ENCODE measurements at places on chromosomes 11 and 22.
A peak's percentile ranks its signal among the peaks of the same experiment; 100 is the strongest.

DNA sequence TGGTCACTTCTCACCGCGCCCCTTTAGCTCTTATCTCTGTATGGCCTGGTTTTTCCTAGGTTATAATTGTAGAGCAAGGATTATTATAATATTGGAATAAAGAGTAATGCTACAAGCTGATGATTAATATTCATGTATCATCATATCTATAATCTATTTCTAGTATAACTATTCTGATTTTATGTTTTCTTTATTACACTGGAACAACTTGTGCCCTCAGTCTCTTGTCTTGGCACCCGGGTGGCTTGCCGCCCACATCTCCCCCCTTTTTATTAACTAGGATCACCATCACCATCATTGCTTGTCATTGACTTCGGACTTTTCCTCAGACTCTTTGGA, 11.0 kb downstream of the OR52K1 start:
- DNase-seq = no peak

DNA sequence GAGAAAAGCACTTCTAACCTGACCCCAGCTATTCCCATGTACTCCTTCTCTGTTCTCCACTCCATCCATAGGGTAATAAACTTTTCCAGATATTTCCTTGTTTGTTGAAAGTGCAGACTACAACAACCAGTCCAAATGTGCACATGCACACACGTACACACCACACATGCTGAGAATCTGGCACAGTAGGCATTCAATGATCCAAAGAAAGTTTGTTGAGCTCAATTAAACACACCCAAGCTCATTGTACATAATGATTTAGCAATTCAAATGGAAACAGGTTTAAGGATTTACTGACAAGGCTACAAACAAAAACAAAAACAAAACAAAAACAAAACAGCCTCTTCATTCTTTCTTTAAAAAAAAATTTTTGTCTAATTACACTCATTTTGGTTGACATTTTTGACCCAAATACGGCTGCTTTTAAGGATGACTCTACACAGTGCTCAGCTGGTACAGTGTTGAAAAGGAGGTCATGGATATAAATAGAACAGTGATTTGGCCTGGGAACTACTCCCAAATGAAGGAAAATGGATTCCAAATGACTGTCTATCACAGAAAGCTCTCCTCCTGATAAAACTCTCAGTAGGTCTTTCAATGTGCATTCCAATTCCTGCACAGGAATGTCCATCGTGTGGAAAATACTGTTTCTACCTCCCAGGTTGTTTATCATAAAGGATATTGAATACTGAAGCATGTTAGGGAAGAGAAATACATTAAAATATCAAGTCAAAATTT, 232.2 kb downstream of the GUCY1A2 start:
- DNase-seq = no peak

DNA sequence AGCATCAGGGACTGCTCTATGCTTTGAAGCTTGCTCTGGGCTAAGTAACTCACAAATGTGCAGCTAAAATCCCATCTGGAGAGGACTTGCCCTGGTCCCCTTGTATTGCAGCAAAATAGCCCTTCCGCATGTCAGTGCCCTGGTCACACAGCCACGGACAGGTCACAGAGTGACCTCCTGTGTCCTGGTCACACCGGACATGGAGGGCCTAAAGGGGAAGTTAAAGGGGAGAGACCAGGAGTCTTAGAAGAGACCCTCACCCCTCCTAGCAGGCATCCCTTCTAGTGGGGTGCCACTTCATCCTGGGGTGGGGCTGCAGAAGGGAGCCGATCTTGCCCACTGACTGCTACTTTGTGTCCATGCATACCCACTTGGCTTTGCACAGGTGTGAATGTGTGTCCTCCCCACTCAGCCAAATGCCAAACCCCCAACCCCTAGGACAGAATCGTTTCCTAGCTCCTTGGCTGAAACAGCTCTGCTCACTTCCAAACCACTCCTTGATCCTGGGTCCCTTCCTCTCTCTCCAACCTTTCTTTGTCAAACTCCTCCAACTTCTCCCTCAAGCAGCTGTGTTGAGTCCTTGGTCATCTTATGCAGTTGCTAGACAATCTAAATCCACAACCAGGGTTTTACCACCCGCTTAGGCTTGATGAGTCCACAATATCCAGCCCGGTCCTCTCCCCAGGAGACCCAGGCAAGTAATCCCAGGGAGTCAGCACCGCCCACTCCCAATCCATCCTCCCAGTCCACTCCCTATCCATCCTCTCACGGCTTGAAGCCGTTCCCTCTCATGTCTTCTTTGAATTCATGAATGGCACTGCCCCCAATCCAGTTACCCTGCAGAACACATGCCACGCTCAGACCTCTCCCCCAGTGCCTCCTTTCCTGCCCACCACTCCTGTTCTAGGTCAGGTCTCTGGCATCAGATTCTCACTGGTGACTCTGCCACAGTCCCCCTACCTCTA, 3.3 kb upstream of the FXYD6 start:
- no peak for DNase-seq

DNA sequence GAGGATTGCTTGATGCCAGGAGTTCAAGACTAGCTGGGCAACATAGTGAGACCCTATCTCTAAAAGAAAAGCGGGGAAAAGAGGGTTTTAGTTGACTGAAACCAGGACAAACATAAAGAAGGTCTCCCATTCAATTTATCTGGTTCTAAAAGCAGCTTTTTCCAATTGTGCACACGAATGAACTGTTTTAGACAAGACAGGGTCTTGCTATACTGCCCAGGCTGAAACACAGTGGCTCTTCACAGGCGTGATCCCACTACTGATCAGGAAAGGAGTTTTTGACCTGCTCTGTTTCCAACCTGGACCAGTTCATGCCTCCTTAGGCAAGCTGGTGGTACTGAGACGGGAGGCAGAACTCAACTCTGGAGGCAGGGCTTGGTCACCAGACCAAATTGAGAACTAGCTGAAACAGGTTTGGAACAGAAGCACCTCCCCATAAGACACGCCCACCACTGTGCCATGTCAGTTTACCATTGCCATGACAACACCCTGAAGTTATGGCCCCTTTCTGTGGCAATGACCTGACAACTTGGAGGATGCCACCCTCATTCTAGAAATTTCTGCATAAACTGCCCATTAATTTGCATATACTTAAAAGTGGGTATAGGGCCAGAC, 2.8 kb upstream of the NUCB2 start:
- no peak for DNase-seq

DNA sequence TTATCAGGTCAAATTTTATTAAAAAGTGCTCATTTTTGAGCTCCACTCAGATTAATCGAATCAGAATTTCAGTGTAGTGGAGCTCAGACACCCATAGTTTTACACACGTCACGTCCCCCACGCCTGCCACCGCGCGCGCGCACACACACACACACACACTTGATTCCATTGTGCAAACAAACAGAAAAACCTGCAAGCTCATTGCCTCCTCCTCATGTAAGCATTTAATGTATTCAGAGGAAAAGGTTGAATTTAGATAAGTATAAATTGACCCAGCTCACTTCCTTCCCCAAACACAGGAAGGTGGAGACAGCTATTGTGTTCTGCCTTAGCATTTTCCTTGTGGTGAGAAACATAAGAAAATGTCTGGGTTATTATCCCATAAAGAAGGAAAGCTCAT, 336.7 kb downstream of the LUZP2 start:
- DNase-seq = no peak

GRCh38 chr11:616320-617198, 809 bp upstream of the IRF7 start:
- DNase-seq = no peak

DNA sequence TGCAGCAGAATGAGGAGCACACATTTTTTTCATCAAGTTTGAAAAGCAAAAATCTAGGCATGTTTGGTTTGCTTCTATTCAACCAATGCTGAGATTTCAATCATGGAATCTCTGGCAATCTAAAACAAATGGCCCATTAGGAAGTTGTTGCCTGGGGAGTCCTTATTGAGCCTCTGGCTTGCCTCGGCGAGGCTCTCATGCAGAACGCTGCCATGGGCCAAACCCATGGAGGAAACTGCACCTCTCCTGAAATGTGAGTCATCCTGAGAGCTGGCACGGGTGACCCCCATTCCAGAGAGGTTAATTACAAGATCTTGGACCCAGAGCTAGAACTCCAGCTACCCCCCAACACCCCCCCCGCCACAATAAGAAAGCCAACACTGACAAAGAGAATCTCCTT, 80.7 kb downstream of the MN1 start:
- no peak for DNase-seq

DNA sequence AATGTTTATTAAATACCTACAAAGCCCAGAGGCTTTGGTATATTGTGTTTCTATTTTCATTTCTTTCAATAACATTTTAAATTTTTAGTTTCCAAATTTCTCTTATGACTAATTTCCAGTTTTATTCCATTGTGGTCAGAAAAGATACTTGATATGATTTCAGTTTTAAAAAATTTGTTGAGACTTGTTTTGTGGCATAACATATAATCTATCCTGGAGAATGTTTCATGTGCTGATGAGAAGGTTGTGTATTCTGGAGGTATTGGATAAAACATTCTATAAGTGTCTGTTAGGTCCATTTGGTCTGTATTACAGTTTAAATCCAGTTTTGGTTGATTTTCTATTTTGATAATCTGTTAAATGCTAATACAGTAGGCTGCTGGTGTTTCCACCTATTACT, 9.8 kb upstream of the RAG1 start:
- no peak for DNase-seq

DNA sequence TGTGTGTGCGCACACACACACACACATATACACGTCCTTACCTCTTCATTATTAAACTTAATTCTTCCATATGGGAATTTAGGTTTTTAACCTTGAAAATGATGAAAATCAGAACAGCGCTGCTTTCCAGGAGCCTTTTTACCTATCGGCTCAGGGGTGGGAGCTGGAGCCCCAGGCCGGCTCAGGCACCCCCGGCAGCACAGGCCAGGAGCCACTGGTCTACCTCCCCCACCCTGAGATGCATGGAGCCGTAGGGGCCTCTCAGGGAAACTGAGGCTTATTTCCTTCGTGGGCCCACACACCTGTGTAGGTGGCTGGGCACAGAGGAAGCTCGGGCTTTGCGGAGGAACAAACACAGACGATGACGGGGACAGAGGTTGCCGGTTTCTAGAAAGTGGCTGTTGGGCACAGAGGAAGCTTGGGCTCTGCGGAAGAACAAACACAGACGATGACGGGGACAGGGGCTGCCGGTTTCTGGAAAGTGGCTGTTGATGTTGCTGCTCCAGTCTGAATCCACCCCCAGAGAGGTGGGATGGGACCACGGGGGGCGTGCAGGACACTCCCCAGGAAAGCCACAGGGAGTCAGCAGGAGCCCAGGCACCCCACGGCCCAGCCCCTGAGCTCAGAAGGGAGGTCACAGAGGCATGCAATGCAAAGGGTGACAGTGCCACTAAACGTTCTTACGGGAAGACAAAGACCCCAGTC, 149.4 kb downstream of the BRD1 start:
- no peak for DNase-seq

DNA sequence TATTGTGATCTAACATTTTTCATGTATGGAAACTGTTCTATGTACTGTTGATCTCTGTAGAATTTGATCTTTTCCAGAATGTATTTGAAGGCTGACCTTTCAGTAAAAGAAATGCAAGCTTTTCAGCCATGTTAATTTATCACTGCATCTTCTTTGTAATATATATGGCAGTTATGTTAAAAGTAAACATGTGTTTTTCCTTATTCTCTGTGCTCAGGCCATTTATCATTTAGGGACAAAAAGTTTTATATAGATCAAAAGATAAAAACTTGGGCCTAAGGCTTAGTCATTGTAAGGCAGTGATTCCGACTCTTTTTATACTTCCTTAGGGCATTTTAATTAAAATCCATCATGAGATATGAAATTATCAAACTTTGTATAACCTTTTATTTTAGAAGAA, 48.7 kb downstream of the KDM2A start:
- no peak for DNase-seq

DNA sequence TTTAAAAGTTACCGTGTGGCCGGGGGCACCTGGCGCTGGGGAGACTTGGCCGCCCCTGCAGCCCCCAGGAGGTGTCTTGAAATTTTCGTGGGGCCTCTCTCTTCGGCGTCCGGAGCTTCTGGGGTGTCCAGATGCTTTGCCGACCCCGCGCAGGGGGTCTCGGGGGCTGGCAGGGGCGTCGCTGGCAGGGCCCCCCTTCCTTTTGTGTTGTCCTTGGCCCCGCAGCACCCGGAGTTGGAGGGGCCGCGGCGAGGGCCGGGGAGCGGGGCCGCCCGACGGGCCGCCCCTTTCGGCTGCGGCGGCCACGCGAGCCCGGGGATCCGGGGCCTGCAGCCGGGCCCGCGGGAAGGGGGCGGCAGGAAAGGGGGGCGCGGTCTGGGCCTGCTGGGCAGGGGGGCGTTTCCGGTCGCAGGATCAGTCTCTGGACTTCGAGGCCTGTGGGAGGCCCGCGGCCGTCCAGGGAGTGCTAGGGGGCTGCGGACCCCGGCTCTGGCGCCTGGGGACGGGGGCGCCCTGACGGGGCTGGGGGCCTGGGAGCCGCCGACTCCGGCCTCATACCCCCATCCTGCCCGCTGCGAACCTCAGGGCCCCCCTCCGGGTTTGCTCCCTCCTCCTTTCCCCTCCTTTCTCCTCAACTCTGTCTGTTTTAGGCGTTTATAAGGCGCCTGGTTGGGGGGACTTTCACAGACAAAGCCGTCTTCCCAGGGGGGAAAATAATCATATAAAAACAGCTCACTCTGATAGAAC, 869 bp downstream of the ZC3H7B start:
- DNase-seq = no peak

DNA sequence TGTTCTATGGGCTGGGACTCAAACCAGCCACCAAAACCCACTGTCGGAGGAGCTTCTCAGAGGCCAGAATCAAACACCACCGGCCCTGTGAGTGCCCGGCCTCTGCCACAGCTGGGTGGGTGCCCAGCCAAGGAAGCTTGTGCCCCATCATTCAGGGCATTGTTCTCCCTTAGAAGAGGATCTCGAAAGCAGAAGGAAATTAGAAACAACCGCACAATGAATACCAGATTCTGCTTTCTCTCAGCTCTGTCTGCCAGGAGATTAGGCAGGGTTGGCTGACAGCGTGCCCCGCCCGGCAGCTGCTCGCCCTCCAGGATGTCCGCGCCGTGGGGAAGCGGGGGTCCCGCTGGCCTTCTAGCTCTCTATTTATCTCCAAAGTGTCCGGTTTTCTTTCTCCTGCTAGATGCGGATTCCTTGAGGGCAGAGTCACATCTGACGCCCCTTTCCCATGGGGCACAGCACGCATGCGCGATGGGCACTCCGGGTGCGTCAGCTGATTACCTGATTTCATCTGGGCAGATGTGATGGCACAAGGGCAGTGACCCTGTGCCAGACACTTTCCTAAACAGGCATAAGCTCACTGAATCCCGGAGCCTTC, 25.5 kb downstream of the SCGB1A1 start:
- peak; percentile 64 for DNase-seq

GRCh38 chr11:111851636-111852035, 19.7 kb downstream of the ALG9 start:
- peak; percentile 14 for DNase-seq
